Mesendoderm (in vitro differentiated cells): ENCODE measurements at places on chromosomes 1 and 21.

GRCh38 chr1:212621949-212622305 lies 13.4 kb downstream of the ATF3 start:
- DNase-seq = no peak

DNA sequence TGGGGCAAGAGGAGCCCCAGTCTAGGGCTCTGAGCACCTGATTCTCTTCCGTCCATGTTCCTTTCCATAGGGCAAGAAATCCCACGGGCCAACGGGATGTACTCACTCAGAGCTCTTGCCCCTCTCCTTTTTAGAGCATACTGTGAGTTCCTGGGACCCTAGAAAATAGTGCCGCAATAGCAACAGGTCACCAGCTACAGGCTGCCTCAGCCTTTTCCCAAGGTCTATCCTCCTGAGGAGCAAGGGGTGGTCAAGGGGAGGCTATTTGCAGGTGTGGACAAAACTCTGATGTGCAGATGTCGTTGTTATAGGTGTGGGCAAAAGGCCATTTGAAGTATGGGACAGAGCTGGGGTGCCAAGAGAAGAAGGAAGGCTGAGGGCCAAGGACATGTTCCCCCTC lies 1.6 kb upstream of the QSOX1 start:
- DNase-seq = no peak

DNA sequence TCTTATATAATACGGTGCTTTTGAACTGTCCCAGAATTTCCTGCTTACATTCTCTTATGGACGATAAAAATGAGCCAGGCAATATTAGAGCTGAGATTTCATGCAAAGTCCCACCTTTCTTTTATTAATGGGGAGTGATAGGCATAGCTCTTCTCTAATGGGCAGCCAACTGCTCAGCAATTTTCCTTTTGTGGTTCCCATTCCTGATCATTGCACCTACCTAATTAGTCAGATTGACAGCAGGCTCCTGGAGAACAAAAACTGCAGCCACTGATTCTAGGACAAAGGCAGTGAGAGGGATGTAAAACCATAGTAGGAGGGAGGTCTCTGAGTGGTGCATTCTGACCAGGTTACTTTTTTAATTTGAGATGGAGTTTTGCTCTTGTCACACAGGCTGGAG lies 110.4 kb downstream of the UCK2 start:
- DNase-seq = no peak

DNA sequence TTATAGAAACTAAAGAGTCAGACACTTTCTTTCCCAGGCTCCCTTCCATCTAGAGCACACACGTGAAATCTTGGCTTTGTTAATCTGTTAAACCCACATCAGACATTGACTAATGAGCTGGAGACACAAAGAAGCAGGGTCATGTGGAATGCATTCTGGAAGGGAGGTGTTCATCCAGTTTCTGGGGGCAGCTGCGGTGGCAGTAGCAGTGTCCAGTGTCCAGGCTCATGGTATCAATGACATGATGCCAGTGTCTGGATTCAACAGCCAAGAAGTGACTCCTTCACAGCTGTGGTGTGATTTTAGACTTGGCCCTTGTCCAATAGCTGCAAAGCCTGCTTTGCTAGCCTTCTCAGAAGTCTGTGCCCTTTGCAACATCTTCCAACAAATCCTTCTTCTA lies 95.2 kb downstream of the NTPCR start:
- no peak for DNase-seq

- peak; percentile 88 for DNase-seq
Measured at GRCh38 chr1:65309304-65310077, at the start of gene DNAJC6. TSS of gene DNAJC6 (plus strand) at chr1:65309543. CDS start at chr1:65309746, 203 bp downstream.

DNA sequence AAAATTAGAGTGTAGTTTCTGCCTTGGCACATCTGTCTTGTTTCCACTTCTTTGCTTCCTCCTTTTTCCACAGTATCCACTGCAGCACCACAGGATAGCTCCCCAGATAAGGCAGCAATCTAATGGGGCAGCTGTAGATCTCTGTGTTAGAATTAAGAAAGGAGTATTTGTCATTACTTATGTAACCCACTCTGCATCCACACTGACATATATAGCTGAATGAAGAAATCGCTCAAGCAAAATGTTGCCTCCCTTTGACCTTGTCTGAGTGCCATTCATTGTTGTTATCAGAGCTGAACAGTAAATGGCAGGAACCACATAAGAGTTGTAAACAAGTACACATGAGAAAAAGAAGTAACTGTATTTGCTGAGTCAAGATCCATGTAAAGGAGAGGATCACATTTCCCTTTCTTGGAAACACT lies 45.9 kb upstream of the DPH5 start:
- no peak for DNase-seq
